ENCODE measurements at places on chromosomes 5 and 9.
A peak's percentile ranks its signal among the peaks of the same experiment; 100 is the strongest.

DNA sequence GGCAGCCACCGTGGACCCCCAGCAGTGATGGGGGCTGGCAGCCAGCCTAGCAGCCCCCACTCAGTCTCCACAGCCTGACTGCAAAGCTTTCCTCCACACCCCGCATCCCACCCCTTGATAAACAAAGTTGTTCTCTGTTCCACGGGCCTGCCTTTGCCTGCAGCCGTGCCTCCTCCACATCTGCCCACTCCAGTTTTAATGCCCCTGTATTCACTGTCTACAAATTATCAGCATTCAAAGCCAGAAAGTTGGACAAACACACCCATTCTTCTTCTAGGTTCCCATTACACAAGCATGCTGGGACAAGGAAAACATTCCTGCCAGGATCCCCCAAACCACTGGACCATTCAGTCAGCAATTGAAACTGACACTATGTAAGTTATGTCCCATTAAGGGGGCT is 23.0 kb upstream of the NR5A1 start:
- no peak for DNase-seq

GRCh38 chr5:138841531-138841930 is 33.6 kb downstream of the LRRTM2 start:
- DNase-seq = no peak

DNA sequence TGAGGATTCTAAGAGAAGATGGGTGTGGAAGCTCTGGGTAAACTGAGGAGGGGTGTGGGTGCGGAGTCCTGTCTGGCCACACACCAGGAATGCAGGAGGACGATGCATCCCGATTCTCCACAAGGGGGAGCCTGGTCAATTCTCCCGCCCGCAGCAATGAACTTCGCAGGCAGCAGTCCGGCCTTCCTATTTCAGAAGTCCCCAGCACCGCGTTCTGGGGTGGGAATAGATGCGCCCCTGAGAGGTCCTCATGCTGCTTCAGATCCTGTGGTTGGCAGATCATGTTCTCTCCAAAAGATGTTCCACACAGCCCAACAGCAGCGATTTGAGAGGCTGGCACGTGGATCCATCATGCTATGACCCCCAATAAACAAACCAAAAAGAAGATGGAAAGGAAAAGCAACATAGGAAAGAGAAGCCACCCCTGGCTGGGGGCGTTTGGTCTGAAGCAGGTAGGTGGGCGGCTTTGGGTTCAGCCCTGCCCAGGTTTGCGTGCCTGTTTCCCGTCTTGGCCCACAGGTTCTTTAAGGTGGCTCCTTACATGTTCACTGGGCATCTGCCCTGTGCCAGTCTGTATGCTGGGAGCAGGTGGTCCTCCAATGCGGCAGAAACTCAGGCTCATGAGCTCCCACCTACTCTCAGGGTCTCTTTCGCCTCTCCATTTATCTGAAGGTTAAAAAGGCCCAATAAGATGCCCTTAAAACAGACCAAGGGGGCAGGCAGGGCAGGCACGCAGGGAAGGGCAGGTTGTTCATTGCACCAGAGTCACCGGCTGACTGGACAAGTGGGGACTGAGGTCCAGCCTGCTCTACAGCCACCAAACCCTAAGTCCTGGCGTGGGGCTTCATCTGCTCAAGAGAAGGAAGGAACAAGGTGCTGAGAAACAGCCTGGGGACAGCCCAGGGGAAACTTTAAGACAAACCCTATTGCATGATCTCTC is 171.6 kb downstream of the PAX5 start:
- peak; percentile 39 for DNase-seq

DNA sequence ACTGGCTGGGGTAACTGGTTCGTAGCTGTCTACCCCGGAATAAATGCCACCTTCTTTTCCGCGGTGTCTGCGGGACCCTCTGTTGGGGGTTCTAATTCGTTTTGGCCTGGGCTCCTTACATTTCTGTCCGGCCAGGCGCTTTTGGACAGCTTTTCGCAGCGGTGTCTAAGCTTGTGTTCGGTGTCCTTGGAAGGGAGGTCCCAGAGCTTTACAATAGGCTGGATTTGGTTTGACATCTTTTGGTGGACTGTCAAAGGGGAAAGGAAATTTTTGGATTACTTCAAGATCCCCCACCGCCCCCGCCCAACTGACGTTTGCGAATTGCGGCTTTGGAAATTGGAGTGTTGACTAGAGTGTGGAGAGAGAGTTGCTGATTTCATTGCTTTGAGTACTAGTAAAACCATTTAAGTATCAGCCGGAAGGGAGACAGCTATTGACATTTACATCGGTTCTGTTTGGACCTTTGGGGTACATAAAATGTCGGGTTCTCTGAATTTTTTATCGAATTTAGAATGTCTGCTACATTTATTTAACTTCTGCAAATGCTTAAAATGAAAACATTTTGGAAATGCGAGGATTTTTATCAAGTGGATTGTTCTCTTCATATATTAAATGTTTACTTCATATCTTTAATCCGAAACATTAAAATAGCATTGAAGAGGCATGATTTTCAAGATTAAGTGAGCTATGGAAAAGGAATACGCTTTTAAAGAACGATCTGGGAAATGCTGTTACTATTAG is 4.7 kb upstream of the PURA start:
- no peak for DNase-seq

GRCh38 chr5:109931049-109931780 is 241.5 kb downstream of the MAN2A1 start:
- no peak for DNase-seq

- peak; percentile 9 for DNase-seq
Measured at GRCh38 chr5:42377496-42377895, 45.7 kb upstream of the GHR start.

DNA sequence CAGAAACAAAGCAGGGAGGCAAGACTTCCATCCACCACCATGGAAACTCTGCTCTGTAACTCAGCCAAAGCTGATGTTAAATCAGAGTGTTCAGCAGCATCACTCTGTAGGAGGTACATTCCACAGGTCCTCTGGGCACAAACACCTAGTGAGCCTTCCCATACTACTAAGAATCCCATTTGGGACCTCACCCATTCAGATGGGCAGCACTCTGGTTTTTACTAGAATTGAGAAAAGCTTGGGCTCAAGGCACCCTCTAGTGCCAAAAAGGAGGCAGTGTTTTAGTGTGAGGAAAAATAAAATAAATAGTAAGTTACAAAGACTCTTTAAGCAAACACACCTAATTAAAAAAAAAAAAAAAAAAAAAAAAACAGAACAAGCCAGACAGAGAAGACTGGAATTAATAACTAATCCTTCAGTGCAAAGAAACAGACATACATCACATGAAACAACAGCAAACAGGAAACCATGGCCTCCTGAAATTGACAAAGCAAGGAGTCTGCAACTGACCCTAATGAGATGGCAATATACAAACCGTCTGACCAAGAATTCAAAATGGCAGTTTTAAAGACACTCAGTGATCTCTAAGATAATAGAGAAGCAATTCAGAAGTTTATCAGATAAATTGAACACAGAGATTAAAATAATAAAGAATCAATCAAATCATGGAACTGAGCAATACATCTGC is 159.5 kb downstream of the GNA14 start:
- DNase-seq = peak; percentile 63

DNA sequence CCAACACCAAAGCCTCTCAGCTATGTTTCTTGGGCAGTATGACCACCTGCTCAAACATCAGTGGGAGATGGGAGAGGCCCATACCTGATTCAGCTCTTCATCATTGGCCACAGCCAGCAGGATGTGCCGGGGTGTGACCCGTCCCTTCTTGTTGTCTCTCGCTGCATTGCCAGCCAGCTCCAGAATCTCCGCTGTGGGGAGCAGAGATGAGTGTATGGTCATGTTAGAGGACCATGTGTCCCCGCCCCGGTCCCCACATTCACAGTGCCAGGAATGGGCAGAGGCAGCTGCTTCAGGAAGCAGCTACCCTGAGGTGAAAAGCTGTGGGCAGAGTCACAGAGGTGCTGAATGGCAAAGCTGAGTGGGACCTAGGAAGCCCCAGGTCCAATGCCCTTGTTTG is 29.1 kb downstream of the MACROH2A1 start:
- no peak for DNase-seq

DNA sequence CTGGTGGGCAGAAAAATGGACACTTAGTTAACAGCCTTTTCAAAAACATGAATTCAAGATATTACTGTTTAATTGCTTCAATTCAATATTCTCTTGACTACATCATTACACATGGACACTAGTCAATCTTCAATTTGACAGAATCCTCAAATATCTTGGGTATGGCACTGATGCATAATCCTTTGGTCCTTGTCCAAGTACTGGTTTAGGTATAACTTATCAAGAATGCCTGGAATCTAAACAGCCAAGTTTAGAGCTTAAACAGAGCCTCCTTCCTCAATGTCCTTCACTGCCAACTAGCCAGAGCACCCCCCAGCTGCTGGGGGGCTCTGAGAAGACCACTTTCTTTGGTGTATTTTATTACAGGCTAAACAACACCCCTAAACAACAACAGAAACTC is 61.6 kb upstream of the ERCC6L2 start:
- no peak for DNase-seq

DNA sequence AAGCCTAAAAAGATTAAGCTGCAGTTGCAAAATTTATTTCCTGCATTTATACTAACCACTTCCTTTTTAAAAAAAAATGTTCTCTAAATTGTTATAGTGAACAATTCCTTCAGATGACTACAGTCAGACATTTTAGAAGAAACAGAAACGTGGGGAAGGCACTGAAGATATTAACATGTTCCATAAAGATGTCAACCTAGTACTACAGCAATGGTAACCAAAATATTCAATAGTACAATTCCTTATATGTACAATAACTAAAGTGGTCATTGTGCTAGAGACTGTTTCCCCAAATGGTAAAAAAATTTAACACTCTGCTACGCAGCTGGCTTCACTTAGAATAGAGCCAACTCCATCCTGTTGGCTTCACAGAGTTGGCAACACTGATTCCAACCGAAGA is 97.7 kb downstream of the FNBP1 start:
- no peak for DNase-seq

- no peak for DNase-seq
Measured at GRCh38 chr5:72512593-72512860, 5.3 kb upstream of the ZNF366 start.

GRCh38 chr5:165410476-165410875 is 1905.1 kb downstream of the MAT2B start:
- DNase-seq = peak; percentile 43

DNA sequence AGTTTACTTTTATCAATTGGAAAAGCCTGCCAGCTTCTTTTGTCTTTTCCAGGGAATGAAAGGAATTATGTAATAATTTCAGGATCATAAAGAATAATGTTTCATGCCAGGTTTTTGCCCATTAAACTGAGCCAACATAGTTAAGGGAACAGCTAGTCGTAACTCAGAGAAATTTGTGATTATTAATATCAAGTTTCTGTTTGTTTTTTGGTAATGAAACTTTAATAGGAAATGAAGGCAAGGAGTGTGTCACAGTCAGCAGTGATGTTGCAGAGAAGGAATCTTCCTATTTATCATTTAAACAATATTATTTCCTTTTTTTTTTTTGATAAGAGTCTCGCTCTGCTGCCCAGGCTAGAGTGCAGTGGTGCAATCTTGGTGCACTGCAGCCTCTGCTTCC is 10.7 kb downstream of the NFIL3 start:
- peak; percentile 11 for DNase-seq

- peak; percentile 34 for DNase-seq
Measured at GRCh38 chr9:129102791-129103594, 7.6 kb downstream of the CRAT start.

- DNase-seq = peak; percentile 73
Measured at GRCh38 chr9:128987805-128988204, 40.3 kb downstream of the NUP188 start.

DNA sequence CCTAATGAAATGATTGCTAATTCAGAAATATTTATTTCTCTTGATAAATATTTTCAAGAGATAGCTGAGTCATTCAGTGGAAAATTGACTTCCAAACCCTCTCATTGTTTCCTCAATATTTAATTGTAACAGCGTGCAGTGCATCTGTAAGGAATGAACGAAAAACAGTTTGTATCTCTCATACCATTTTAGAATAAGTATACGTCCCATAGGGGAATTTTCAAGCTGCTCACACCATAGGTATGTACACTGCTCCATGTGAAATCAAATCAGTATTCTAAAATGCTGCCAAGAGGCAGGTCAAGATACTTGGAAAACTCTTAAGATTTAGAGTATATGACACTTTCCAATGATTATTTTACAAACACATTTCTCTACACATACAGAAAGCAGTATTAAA is 202.2 kb downstream of the ARL15 start:
- no peak for DNase-seq

DNA sequence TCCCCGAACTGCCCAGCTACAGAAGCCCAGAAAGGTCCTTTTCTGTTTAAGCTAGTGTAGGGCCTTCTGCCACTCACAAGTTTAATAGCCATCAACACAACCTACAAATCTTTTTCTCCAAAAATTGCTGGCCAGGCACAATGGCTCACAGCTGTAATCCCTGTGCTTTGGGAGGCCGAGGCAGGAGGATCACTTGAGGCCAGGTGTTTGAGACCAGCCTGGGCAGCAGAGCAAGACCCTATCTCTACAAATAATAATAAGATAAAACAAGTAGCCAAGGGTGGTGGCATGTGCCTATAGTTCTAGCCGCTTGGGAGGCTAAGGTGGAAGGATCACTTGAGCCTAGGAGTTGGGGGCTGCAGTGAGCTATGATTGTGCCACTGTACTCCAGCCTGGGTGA is 176.4 kb downstream of the HSD17B3 start:
- no peak for DNase-seq

GRCh38 chr5:75306746-75307145 is 30.3 kb upstream of the HMGCR start:
- DNase-seq = no peak

DNA sequence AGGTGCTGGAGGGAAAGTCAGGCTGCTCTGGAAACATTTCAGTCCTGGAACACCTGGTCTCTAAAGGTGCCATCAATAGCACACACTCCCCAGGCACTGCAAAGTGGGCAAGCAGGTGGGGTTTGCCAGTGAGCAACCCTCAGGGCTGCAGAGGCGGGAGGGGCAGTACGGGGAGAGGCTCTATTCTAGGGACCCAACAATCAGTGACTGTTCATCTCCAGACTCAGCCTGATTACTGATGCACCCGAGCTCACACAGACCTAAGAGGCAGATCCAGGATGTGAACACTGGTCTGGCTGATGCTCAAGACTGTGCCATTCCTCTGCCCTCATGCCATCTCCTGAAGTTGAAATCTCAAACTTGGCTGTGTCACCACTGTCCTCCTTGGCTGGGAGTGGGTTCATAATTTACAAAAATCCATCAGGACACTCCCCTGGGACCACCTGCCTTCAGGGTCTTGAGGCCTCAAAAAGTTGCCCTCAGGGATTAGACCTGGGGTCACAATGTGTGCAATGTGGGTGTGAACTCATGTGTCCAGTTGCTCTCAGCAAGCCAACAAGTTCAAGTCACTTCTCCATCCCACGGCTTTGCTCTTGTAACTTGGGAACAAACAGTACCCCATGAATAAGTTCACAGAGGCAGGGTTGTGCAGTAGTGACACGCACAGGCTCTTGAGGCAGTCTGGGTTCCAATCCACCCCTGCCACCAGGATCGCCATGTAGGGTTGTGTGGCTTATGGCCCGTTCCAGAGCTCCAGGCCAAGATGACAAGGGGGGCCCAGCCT is 19.9 kb upstream of the KCNMB1 start:
- no peak for DNase-seq

- DNase-seq = no peak
Measured at GRCh38 chr5:105134328-105134727, 1571.7 kb upstream of the NUDT12 start.

GRCh38 chr5:73131711-73132425 is 11.5 kb downstream of the TMEM171 start:
- DNase-seq = no peak
